Erythroblast (primary cell): ENCODE measurements at places on chromosomes 11 and 22.

DNA sequence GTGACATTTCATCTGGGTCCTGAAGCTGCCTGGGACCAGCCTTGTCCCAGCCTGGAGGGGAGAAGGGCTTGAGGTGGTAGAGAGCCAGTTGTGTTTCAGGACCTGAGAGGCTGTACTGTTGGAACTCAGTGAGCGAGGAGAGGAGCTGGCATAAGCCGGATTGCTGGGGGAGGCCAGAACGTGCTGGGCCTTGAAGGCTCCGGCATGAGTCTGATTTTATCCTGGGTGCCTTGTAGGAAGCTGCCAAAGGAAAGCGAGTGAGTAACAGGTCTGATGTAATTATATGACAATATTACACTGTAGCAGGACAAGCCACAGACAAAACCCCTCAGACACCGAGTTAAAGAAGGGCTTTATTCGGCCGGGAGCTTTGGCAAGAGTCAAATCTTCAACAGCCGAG lies 17.2 kb downstream of the AP2A2 start:
- DNase-seq = peak; percentile 51

DNA sequence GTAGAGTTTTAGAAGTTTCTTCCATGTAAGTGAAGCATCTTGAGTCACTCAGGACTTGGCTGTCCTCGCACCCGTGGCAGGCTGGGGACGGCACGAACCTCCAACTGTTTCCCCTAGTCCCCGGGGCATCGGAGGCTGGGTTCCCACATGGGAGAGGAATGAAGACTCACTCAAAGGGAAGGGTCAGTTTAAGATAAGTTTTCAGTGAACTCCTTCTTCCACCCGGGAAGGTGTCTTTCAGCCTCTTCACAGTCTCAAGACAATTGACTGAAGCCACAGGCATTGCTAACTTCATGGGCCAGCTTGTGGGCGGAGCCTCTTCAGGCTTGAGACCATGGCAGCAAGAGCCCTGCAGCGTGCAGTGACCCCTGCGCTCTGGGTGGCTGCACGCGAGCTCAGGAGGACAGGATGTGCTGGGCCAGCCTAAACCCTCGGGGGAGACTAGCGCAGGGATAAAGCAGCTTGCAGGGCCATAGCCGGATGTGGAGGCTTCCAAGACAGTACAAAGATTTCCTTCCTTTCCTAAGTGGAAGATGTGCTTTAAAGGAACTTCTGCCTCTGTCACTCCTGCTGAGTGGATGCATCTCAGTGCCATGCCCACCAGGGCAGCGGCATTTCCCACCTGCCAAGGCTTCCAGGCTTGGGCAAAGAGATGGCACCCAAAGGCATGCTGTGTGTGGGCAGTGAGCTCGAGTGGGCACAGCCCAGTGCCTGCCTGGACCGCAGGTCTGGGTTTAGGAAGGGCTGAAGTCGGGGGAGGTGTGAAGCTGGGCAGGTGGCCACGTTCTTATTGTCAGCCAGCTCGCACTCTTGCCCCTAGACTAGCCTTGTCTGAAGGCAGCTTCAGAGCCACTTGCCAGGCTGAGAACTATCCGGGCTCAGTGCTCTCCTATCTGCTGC lies 32.9 kb downstream of the PPIL2 start:
- no peak for DNase-seq

- no peak for DNase-seq
Observed at GRCh38 chr22:38205261-38206128, 3.7 kb downstream of the MAFF start.

GRCh38 chr11:121318848-121319834 lies 26.6 kb downstream of the SC5D start:
- peak; percentile 14 for DNase-seq

DNA sequence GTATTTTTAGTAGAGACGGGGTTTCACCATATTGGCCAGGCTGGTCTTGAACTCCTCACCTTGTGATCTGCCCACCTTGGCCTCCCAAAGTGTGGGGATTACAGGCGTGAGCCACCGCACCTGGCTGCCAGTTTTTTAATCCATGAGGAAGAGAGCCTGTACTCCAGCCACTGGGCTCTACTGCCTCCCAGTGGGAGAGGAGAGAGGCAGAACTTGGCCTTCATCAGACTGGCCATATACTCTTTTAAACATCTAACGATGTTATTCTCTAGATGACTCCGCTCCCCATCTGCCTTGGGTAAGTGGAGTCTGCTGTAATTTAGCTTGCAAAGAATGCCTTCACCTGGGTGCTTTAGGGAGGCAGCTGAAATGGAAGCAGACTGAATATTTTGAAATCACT lies 34.6 kb downstream of the SLC6A5 start:
- DNase-seq = peak; percentile 9

GRCh38 chr22:41574847-41575381 lies 14.1 kb downstream of the CSDC2 start:
- peak; percentile 78 for DNase-seq

DNA sequence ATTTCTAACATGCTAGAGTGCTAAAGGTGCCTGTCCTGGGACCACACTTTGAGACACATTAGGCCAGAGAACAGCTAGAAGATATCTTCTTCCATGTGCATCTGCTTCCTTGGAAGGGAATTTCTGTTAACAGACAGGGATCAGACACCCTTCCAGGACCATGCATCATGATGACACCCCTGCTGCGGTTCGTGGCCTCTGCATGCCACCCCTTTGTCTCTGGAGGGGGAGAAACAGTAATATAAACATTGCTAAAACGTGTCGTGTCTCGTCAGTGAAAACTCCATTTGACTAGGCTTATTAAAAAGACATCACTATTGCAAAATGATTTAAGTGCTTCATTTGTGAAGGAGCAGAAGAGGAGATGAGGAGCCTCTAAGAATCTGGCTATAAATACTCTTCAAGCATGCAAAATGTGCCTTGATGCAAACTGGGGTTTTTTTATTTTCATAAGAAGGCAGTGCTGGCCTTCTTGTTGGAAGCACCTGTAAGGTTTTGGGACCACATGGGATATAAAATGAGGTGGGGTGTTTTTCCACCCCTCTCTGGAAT lies 141.6 kb downstream of the MYO18B start:
- DNase-seq = no peak

DNA sequence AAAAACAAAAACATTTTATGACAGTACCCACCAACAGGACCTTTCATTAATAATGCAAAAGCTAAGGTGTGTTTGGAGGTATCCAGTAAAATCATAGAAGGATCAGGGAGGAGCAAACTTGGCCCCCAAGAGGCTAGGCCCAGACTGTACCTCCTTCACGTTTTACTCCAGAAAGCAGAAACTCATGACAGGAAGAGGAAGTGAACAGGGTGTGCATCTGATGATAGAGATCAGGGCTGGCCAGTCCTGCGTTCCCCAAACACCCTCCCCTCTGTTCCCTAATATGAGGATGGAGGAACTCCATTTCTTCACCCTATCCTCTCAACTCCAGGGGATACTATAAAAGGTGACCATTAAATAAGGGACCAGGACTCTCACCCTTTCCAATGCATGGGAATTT lies 10.2 kb upstream of the MS4A12 start:
- no peak for DNase-seq

- DNase-seq = no peak
Observed at GRCh38 chr11:55697817-55698216, 35.8 kb downstream of the OR4C6 start.

DNA sequence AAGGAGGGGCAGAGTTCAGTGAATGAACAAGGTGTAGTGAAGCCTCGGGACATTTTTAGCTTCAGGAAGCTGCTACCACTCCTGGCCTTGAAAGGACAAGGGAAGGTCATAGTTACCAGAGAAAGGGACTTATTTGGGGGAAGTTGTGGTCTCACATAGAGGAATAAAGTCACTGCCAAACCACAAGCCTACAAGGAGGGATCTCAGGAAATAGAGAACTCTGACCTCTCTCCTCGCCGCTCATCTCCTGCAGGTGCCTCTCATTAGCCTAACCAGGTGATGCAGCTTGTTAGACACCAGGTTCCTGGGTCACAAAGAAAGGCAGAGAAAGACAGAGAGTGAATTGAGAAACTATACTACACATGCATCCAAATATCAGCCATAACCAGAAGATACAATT lies 14.3 kb upstream of the TOLLIP start:
- no peak for DNase-seq

- no peak for DNase-seq
Observed at GRCh38 chr11:5363679-5364078, 12.4 kb downstream of the OR51B6 start.

DNA sequence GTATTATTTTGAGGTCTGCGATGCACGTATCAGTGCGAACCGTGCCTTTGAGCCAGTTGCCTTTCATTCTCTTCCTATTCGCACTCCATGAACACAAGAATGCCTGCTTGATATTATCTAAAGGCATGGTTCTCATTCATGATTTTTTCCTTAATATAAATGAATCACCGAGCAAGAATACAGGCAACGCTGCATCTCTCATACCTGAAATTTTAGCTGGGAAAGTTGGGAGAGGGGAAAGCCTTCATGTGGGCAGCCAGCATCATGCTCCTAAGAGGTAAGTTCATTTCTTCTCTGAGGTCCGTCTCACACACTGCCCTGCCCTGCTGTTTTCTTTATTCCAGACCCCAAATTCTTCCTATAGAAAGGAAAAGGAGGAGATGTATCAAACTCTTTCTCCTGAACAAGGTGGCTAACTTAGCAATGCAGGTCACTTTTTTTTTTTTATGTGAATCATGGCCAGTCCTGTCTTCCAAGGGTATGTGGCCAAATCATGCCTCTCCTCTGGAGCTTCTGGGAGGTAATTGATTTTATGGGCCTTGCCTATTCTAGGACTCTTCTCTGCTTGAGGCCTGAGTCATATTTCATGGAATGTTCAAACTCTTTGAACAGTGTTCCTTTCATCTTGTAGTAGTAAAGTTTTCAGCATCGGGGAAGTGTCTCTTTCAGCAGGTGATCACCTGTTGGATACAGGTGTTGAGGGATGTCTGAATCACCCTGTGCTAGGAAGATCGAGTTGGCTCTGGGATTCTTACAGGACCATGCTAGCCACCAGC lies 3.2 kb downstream of the GLB1L2 start:
- DNase-seq = no peak

DNA sequence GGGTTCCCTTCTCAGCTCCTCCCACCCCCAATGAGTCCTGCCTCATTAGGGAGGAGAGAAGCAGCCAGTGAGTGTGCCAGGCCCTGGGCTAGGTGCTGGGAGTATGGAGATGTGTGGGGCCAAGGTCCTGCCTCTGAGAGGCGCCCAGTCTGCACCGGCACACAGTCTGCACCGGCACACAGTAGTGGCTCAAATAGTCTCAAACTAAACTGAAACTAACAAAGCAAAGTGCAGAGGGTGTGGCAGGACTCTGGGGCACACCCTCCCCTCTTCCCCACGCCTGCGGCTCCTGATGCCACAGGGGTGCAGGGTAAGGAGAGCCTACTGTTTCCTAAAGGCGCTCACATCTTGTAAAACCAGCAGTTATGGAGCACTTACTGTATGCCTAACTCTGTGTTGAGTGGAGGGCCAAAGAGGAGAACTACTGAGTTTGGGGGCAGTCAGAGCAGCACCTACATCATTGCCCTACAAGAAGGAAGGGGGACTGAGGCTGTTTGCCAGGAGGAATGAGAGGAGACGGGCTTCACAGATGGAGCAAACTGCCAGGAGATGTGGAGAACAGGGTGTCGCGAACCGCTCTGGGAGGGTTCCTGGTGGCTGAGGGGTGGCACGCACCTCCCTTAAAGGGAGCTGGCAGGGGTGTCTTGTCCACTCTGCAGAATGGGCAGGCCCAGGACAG lies 939 bp upstream of the SH3BP1 start:
- DNase-seq = peak; percentile 69

- DNase-seq = no peak
Observed at GRCh38 chr22:49861642-49862495, 8.2 kb downstream of the ZBED4 start.

DNA sequence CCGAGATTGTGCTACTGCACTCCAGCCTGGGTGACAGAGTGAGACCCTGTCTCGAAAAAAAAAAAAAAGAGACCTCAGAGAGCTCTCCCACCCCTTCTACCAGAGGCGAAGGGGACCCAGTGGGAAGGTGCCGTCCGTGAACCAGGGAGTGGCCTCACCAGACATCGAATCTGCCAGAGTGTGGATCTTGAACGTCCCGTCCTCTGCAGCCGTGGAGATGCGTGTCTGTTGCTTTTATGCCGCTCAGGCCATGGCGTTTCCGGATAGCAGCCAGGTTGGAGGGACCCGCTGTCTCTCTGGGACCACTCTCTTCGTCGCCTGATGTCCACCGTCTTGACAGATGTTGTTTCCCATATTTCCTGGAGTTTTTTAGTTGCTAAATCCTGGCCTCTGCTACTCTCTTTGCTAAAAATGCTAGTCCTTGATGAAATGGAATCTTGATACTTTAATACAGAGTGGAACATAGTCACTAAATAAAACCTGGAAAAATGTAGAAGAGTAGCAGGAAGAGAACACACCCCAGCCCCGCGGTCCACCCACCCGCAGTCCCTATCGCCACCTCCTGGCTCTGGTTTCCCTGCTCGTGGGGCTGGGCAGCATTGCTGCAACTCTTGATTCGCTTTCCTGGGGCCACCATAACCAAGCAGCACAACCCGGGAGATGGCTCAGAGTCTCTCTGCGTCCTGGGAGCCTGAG lies 12.0 kb upstream of the MUC6 start:
- DNase-seq = no peak

DNA sequence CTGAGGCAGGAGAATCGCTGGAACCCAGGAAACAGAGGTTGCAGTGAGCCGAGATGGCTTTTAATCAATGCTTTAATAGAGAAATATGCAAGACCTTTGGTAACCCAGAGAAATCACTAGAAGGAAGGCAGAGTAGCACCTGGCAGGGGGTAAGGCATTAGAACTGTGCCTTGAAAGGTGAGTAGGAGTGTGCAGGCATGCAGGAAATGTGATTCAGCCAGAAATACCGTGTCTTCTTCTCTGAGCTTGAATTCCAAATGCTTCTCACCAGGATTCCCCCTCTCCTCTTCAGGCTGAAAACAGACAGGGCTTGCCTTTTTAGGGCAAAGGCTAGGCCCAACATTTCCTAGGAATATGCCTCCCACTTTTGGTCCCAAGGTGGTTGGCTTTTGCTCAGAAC lies 51.0 kb downstream of the OR4D9 start:
- DNase-seq = no peak

DNA sequence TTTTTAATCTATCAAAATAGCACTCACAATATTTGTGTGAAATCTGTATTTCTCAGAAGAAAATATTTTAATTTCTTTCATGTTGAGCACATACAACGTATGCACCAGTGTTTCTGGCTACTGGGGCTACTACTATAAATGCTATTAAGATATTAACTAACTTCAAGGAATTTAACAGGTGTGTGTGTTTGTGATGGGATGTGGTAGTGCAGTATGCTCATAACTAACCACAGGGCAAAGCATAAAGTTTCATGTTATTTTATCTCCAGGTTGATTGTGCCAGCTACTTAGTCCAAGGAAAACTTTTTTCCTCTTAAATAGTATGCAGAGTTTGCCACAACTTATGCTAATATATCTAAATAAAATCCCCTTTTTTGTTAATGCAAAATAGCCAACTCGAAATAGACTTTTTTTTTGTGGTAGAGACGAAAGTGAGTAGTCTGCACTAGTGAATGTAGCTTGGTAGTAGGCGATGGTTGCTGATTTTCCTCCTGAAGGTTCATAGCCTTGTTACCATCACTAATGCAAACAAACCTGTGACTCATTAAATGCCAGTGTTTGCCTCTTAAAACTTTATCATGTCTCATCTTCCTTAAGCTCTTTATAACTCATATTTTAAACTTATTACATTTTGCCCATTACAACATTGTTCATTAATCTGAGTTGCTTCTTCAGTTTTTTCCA lies 565.5 kb upstream of the ANO3 start:
- no peak for DNase-seq
